Stimulated activated CD8-positive, alpha-beta memory T cell treated with anti-CD3 and anti-CD28 coated beads, Interleukin-15, amount 100 ng/mL, for 24 hours (primary cell): ENCODE measurements at places on chromosomes 16 and 17.

DNA sequence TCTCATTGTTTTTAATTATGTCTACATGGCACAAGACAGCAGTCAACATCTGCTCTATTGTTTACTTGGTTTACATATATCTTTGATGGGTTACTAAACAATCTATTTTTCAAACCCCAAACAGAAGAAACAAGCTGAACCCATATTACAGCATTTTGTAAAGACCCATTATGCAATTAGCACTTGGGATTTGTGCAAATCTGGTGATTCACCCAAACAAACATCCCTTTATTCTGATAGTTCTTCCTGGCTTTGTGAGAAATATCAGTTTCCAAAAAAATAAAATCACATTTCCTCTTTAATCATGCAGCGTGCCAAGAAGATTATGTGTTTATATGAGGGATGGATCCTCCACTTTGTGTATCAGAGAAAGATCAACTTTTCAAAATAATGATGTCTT is 16.8 kb upstream of the RBFOX1 start:
- no peak for DNase-seq

DNA sequence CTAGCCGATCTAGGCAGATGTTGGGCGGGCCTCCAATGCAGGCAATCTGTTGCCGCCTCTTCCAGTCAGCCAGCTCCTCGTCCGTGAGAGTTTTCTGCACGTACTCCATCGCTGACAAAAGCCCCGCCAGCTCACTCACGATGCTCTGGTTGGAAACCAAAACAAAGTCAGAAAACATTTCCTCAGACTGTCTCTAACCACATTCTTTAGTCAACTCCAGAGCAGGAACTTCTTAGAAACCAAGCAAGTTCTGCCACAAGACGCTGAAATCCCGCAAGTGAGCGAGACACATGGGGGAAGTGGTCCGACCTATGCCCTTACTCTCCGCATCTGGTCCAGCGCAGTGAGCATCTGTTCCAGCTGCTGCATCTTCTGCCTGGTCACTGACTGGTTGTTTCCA is 49.1 kb downstream of the STAT5A start:
- DNase-seq = no peak

- no peak for DNase-seq
These were observed 19.1 kb downstream of the SMYD4 start for GRCh38 chr17:1810450-1811103.

- DNase-seq = no peak
These were observed 5.8 kb upstream of the ALDH3A1 start for GRCh38 chr17:19753661-19754463.

GRCh38 chr17:71423871-71424546 is 696.8 kb upstream of the SOX9 start:
- DNase-seq = no peak

DNA sequence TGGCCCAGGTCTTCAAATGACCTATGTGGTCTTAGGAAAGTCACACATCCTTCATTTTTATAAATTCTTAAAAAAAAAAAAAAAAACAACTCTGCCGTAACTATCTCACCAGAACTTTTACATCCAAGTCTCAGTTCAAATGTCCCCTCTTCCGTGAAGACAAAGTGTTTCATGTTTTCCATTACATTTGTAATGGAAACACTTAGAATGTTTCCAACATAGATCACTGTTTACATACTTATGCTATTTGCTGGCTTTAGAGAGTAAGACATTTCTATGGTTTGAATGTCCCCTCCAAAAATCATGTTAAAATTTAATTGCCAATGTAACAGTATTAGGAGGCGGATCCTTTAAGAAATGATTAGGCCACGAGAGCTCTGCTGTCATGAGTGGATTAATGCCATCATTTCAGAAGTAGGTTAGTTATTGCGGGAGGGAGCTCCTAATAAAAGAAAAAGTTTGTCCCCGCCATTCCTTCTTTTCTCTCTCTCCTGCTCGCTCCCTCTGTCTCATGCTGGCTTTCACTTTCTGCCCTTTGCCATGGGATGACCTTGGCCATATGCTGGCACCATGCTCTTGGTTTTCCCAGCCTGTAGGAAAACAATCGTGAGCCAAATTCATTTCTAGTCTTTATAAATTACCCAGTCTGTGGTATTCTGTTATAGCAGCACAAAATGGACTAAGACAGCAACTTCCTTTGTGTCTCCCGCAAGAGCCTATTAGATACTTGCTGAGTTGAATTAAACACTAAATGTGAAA is 887.8 kb upstream of the SOX9 start:
- DNase-seq = no peak

GRCh38 chr17:34169496-34169895 is 85.6 kb upstream of the CCL2 start:
- no peak for DNase-seq
